RKO (cell line): ENCODE measurements at places on chromosomes 6 and 20.
A peak's percentile ranks its signal among the peaks of the same experiment; 100 is the strongest.

GRCh38 chr6:36590237-36590636, 3.9 kb upstream of the SRSF3 start:
- DNase-seq: peak; percentile 83

- no peak for DNase-seq
These were observed 20.3 kb downstream of the SOX4 start for GRCh38 chr6:21613809-21614208.

DNA sequence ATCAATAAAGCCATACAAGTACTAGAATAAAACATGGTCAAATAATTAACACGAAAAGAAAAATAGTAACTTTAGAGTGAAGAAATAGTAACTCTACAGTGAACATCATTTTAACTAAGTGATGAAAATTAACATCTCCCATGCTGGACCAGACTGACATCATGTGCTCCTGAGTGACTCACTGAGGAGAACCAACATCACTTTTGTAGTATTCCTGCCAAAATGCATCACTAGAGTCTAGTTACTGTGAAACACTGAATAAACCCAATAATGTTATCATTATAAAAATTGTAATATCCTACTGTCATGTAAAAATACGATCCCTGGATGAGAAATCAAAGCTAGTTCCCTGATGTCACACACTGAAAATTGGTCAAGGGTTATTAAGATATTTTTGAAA, 361.3 kb downstream of the CD109 start:
- no peak for DNase-seq

DNA sequence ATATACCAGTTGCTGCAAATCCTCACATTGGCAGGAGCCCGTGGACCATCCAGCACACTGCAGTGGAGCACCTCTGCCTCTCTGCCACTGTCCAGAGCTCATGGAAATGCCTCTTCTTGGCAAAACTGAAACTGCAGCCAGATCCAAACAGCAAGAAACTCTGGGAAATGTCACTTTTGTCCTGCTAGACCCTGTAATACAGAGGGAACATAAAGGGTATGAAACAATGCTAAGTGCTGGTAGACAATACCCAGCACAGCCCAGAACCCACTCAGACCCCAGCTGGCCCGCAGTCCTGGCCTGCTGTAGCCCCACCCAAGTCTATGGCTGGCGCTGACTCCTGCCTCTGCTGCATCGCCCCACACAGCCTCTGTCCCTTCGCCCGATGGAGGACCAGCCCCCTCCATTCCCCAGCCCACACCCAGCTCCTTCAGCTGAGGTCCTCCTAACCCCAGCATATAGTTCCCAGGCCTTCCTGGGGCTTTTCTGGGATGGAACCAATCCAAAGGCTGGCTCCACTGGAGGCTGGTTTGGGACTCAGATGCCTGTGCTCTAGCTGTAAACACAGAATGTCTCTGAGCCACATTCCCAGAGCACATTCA, 242.5 kb downstream of the LRFN2 start:
- DNase-seq: no peak

DNA sequence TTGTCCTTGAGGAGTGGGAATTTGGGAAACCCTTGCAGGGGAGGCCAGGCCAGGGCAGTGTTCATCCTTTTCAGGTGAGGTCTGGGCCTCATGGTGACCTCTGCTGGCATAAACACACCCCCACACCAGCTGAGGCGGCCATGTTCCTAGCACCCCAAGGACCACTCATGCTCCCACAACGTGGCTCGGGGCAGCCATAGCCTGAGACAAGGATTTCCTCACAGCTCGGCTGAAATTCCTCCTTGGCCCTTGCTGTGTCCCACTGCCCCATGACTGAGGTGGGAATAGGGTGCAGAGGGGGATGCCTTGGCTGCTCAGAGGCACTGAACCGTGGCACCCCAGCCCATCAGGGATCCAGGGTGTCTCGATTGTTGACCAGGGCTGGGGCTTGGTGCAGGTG, 27.3 kb upstream of the SPDEF start:
- DNase-seq: no peak

GRCh38 chr6:53888931-53889330, 94.1 kb downstream of the LRRC1 start:
- DNase-seq: no peak
